ENCODE measurements at places on chromosomes 1 and 21.

- no peak for DNase-seq
These were observed 37.6 kb downstream of the PARP1 start for GRCh38 chr1:226370144-226370923.

- DNase-seq, result peak; percentile 58
These were observed 743 bp downstream of the PHF13 start for GRCh38 chr1:6614019-6614928.

- DNase-seq, result no peak
These were observed 34.4 kb downstream of the WNT9A start for GRCh38 chr1:227913396-227913763.

DNA sequence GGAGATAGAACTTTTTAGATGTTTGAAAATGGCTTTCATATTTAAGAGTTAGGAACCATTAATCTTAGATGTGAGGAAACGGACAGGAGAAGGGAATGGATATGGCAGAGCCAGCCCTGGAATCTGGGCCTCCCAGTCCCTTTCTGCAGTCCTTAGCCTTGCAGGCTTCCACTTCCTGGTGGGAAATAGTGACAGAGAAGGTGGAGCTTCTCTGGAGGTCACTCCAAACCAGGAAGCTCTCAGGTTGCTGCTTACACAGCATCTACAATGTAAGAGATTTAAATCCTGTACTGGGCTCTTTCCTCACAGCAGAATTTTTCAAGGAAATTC is 2.5 kb downstream of the S100A11 start:
- no peak for DNase-seq

DNA sequence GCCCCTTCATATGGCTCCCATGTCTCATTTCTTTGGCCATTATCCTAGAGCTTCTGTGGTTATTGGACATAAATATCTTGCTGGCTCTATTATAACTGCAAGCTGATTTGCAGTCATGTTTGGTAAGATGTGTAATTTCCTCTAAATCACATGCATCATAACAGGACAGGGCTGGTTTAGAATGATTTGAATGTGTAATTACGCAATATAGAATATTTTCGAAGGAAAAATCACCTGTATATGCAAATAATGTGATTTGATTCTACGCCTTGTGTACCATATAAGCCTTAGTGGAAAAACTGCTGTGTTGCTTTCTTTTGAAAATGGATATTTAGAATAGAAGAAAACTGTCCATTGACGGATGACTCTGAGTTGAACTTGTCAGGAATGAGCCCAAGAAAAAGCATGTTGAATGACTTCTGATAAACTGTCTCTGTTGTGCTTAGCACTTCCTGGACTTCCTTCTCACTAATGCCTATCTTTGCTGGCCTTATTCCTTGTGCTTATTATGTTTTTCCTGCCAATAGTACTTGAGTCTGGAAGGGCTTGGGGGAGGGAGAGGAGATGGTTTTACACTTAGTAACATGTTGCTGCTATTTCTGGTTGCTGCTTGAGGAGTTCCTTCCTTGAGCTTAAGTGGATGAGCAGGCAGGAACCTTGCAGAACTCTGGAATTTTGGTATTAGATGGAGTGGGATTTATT is 6.5 kb downstream of the CACHD1 start:
- no peak for DNase-seq

GRCh38 chr1:20139776-20140612 is 871 bp downstream of the PLA2G2F start:
- no peak for DNase-seq

DNA sequence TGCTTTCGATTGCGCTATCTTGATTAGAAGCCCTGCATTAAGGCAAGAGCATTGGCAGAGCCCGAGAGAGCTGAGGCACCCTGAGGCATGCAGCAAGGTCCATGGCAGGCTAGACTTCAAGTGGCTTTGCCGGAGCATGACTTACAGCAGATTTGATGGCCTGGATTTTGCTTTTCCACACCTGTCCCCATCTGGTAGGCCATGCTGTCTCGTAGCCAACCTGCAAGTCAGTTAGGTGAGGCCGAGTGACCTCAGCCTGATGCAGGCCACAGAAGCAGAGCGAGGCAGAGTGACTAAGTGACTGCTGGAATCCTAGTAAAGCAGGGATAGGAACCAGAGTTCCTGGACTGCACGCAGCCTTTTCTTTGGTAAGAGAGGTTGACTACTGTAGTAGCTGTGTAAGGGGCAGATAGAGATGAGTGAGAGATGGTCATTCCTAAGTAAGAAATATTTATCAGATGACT is 148.9 kb downstream of the PBX1 start:
- DNase-seq, result no peak

GRCh38 chr1:176954242-176954641 is 210.3 kb downstream of the ASTN1 start:
- DNase-seq, result no peak

DNA sequence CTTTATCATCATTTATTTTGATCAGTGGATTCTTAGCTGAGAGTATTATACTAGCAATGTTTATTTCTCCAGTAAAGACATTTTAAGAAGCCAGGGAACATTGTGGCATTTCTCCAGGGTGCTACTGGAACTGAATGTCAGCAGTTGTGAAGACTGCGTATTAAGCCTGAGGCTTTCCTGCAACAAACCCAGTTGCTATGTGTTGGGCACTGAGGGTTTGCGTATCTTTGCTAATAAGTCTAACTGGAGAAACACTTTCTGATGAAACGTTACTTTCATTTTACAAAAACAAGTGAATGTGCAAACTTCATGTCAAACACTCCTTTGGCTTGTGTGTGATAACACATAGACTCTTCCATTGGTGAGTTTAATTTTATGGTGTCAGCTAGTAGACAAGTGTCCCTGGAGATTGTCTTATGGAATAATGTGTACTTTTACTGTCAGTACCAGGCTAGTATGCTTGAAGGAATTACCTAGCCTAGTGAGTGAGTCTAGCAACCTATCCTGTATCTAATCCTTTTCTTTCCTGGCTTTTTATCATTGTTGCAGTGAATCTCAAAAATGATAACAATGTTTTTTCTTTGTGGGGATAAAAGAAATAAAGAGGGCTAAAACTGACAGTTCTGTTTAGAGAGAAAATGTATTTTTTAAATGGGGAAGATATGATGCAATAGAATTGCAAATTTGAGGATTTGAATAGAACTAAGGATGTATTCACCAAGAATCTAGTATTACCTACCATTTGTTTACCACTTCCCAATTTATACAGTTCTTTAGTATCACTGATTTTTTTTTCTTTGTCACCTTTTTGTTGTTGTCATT is 70.1 kb downstream of the MTR start:
- no peak for DNase-seq

DNA sequence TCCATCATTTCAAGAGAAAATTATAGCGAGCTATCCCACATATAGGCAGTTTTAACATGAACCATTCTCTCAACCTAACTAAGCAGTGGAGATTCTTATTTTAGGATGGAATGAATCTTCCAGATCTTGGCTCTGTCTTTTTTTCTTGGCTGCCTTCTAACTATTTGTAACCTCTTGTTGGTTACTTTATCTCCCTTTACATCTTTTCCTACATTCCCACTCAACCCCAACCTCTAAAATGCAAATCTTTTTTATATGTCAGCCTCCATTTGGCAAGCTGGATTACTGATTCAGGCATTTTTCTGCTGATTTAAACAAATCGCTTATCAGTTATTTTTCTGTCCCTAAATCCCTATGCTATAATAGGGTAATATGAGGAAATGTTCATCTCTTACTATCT is 46.9 kb upstream of the LHX8 start:
- DNase-seq, result no peak

Data from colonic mucosa (tissue), 4 donors.